GM04504 (cell line): ENCODE measurements at places on chromosomes 5 and 9.

GRCh38 chr9:85925493-85925892 lies 15.5 kb upstream of the NAA35 start:
- no peak for DNase-seq

DNA sequence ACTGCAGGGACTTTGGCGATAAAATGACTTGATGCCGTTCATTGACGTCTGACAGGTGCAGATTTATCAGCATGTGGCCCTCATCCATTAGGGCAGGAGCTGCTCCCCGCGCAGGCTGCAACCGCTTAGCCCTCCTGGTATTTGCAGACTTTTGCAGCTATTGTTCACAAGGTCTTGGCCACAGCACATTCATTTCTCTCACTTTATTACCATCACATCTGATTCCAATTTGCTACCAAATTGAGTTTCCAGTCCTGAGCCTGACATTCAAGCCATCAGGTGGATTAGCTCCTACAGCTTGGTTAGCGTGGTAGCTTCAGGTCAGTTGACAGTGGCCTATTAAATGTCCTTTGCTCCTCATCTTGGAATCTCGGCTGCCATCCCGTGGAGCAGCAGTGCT lies 299.2 kb downstream of the CD180 start:
- DNase-seq = no peak

GRCh38 chr5:135578685-135579341 lies at the start of gene CXCL14:
CXCL14 (minus strand) TSS chr5:135578991; CDS start chr5:135578778, 213 bp downstream.
- peak; percentile 43 for DNase-seq

GRCh38 chr9:94128580-94128979 lies 44.3 kb downstream of the PTPDC1 start:
- no peak for DNase-seq
